ENCODE measurements at places on chromosomes 11 and 22.

DNA sequence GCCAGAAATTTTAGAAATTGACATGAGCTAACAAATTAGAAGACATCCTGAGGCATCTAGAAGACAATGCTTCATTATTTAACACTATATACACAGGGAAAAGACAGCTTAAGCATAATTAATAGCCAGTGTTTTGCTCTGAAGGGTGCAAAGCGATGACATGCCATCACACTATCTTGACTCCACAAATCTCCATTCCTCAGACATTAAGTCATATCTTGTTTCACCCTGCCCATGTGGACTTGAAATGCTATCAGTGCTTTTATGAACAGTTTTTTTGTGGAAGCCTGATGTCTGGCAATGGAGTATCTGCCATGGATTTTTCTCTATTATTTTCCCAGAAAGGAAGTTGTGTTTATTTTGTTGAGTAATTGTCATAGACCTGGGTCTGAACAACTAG lies 2.3 kb downstream of the CARD18 start:
- no peak for DNase-seq

GRCh38 chr11:126304457-126305075 lies 706 bp downstream of the DCPS start:
- DNase-seq: no peak

- no peak for DNase-seq
These were observed 1.7 kb downstream of the SMTN start for GRCh38 chr22:31082606-31083376.

GRCh38 chr11:78262691-78263090 lies 74.0 kb downstream of the USP35 start:
- no peak for DNase-seq

DNA sequence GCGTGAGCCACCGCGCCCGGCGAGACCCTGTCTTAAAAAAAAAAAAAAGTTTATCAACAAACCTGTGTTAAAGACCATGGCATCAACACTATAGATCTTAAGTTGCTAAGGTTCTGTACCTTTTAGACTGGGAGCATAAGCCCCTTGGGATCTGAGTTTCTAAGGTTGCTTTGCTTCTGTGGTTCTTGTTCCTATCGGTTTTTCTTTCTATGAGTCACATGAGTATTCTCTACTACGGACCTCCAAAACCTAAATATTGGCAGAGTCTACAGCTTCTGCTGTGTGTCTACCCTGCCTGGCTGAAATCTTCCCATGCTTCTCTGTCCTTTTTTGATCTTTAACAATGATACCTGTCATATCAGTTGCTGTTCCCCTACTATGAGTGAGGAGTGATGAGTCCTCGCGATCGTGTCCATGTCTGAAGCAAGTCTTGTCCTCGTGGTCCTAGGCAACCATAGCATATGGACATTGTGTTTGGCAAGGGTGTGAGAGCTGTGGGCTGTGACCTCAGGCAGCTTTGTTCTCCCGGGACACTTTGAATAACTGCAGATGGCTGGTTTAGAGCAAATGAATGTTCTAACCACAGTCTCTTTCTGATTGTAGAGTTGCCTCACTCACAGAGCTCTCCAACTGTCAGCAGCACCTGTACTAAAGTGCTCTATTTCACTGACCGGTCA lies 9.0 kb upstream of the DLAT start:
- no peak for DNase-seq

DNA sequence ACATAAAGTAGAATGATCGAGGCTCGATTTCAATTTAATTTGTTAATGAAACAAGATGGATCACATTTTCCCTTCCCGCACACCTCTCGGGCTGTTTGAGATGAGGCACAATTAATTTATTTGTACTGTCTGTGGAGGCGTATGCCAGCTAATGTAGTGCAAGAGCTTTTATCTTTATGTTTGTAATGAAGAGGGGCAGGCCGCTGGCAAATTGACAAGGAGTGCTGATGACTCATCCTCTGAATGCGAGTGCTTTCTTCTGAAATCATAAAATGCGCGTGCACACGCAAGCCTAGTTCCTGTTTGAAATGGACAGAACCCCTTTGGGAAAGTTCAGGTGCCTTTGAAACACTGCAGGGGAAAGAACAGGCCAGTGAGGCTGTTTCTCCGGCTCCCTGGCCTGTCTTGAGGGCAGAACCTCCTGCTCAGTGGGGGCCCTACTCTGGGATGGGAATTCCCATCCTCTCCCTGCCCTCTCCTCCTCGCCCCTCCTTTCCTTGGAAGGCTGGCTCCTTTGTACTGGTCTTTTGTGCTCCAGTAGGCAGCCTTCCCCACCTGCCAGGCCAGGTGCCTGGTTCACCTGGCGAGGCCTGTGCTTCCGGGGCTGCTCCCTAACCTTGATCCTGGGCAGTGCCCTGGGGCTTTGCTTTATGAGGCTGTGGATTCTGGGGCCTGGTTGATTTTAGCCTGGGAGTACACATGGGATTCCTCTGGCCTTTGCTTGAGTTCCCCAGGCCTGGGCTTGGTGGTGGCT lies 50.3 kb downstream of the TEAD1 start:
- DNase-seq: no peak

- DNase-seq: no peak
These were observed 5.0 kb downstream of the TUB start for GRCh38 chr11:8086001-8086479.

- no peak for DNase-seq
These were observed 31.5 kb downstream of the SDHD start for GRCh38 chr11:112118176-112118575.

DNA sequence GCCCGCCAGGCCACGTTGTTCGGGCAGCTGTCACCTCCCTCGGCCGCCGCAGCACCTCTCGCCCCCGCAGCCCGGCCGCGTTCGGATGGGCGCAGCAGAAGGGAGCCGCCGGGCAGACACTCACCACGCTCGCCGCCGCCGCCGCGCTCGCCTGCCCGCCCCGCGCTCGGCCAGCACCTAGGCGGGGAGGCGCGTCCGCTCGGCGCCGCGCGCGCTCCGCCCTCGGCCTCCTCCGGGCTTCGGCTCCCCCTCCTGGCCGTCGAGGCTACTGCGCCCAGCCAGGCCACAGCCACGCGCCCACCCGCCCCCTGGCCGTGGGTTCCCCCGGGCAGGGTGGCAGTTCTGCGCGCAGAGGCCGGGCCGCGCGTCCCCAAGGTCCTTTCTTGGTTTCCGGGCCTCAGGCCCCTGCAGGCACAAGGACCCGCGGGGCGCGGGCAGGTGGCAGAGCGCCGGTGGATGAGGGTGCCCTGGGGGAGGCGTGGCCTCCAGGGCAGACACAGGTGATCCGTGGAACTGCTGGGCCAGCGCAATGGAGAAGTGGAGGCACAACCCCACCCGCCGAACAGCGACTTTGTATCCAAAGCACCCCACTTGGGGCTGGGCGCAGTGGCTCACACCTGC lies at the start of gene SLC25A22:
SLC25A22 (minus strand) TSS at position 189 of the 621 bp plus-strand sequence. CDS start 3,275 bp downstream, outside the sequence.
- no peak for DNase-seq

GRCh38 chr22:22702237-22703202 lies 58.1 kb downstream of the GGTLC2 start:
- DNase-seq: no peak

- no peak for DNase-seq
These were observed 1.9 kb downstream of the ZNF74 start for GRCh38 chr22:20395907-20396287.

DNA sequence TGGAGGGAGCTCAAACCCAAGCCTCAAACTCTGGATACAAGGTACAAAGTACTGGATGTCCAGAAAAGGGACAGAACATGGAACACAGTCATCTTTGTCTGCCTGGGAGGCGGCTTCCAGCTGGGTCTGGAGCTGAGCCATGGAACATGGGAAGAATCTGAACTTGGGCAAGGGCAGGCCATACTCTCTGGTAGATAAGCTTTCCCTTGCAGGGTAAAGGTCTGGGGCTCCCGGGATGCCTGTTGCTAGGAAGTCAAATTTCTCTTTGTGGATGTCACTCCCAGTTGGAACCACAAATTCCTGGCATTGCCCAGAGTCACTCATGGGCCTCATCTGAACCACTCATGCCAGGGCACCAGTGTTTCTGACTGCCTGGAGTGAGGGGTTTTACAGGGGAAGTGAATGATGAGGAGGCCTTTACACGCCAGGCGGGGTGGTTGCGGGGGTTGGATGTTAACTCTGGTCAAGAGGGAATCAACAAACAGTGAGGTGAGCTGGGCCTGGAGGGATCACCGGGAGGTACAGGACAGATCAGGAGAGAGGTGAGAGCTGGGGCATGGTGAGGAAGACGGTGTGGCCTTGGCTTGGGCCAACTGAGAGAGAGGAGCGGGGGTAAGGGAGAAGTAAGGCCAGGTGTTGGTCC lies 5.7 kb downstream of the FTH1 start:
- DNase-seq: no peak
